Esophagus squamous epithelium (tissue), 5 donors: ENCODE measurements at places on chromosomes 12 and 14.

DNA sequence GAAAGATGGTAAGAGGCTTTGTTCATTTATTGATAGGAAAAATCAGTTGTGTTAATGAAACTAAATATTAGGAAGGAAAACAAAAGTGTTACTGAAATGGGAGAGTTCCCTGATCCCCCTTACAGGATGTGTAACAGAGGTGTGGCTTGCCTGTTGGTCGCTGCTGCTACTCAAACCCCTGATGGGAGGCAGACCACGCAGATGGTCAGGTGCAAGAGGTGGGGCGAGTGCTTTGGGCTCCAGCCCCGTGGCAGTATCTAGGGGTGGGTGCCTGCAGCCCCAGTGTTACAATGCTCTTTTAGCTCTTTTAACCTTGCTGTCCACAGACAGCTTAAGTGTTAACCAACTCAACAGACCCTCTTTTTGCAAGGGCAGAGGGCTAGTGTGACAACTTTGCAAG, 319.6 kb upstream of the DCN start:
- no peak for DNase-seq

- DNase-seq: no peak
Measured at GRCh38 chr14:39873791-39874190, 441.6 kb upstream of the FBXO33 start.

DNA sequence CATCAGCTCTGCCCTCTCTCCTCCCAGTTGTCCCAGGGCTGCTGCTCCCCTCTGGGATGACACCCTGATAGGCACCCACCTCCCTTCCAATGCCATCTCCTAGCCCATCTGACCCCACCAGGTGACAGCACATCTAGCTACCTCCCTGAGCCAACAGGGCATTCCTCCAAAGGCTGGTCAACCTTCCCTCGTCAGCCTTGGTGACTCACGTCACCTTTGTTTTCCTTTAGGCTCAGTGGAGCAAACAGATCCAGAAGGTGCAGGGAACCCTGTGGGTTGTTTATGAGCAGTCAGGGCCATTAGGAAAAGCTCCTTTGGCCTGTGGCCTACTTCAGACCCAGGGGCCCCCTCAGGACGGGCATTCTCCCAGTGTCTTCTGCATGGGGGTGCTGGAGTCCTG, 32.4 kb downstream of the PIGH start:
- no peak for DNase-seq

GRCh38 chr12:78864403-78864869, at the start of gene SYT1:
Gene SYT1 (plus strand): TSS chr12:78864774.
- no peak for DNase-seq

DNA sequence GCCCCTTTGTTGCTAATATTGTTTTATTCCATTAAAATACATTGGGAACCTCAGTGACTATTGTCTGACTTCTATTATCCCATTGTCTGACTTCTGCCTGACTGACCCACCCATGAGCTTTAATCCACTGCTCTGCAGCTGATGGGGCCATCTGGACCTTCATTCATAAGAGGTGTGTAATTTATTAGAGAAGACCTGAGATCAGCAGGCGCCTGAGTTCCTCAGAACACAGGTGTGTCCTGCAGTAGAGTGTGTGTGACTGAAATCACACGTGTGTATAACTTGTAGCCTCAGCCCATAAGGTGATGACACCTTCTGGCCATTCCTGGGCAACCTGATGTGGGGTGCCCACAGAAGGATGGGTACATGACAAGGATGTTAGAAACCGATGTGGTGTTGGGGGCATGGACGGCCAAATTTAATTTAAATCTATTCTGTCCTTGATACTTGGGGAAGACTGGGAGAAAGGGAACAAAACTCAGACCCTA, 821.0 kb downstream of the TMEM121 start:
- DNase-seq: no peak

- DNase-seq: no peak
Measured at GRCh38 chr12:108822497-108823205, 34.7 kb downstream of the SSH1 start.

GRCh38 chr14:65229748-65230728, 127.7 kb upstream of the MAX start:
- no peak for DNase-seq

- no peak for DNase-seq
Measured at GRCh38 chr12:20366776-20367409, 1.4 kb upstream of the PDE3A start.

- no peak for DNase-seq
Measured at GRCh38 chr14:21083565-21084325, 13.6 kb downstream of the ARHGEF40 start.
